ENCODE measurements at places on chromosomes 16 and 17.

DNA sequence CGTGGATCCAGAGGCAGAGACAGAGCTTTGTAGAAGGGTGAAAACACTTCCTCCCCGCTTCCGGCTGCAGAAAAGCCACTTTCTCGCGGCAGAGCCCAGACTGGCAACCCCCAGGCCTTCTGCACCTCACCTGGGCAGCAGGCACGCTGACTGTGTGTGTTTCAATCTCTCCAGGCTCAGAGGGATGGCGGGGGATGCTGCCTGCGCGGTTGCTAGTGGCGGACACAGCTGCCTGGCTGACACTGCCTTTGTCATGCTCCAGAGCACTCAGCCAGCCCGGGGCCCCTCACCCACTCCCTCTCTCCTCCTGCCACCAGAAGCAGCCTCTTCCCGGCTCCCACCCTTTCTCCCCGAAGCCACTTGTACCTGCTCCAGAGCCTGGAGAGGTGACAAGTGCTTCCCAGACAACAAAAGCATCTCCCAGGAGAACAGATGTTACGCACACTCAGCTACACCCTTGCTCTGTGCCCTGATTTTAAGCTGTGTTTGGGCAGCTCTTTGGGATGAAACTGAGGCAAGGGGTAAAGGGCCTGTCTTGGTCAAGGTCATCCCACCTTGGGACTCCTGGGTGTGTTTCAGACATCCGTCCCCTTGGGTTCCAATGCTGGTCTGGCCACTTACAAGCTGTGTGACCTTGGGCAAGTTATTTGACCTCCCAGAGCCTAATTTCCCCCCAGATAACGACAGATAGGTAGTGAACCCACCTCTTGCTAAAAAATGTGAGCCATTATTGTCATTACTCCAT, 9.2 kb upstream of the GLIS2 start:
- peak; percentile 79 for DNase-seq

DNA sequence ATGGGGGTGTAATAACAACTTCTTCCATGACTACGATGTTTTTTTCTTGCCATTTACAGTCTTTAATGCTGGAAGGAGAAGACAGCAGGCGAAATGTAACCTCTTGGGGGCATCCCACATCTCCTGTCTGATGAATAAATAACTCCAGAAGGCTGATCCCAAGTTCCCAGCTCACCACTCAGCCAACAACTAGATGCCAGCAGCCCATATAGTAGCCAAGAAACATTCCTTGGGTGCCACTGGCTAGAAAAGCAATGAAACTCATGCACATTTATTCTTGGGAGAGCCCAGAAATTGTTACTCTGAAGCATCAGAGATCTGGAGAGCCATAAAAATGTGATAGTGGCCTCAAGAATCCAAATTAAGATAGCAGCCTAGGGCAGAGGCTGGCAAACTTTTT, 22.7 kb upstream of the TMEM101 start:
- no peak for DNase-seq

DNA sequence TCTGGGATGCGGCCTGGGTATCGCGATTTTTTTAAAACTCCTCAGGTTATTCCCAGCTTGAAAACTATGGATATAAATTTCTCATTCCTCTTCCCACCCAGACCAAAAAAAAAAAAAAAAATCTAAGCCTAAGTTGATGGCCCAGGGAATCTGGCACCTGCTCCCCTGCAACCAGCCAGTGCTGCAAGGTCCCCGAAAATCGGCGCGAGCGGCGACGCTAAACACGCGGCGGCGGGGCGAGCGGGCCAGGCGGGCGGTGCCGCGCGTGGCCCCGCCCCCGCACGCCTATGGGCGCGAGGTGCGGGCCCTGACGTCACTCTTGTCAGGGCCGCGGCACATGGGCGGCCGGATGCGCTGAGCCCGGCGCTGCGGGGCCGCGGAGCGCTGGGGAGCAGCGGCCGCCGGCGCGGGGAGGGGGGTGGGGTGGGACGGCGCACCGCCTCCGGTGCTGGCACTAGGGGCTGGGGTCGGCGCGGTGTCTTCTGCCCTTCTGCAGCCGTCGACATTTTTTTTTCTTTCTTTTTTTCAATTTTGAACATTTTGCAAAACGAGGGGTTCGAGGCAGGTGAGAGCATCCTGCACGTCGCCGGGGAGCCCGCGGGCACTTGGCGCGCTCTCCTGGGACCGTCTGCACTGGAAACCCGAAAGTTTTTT, at the start of gene HLF:
TSS of gene HLF (plus strand) at position 316 of the 654 bp plus-strand sequence. CDS start 525 bp downstream, outside the sequence.
- peak; percentile 88 for DNase-seq

GRCh38 chr17:56774650-56775049, 59.1 kb downstream of the C17orf67 start:
- DNase-seq, result no peak

DNA sequence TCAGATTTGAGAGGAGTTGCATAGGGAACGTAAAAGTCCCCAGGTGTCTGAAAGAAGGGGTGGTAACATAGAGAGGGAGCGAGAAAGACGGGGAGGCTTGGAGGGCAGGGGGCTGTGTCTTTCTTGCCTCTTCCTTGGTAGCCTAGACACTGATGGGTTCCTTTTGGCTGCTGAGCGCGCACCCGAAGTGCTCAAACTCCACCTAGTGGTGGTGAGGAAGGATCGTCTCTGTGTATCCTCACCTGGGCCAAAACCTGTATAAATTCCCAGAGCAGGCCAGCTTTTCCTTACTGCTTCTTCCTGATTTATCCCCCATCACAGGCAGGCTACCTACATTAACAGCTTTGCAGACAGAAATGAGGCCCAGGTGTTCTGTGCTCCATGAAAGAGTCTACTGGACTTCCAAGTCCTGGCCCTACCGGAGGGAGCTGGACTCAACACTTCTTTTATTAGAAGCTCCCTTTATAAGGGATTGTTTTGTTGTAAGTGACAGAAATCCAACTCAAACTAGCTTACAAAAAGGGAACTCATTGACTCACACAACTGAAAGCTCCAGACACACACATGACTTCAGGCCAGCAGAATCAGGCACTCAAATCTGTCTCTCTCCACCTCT, 5.5 kb upstream of the SLC25A35 start:
- peak; percentile 71 for DNase-seq

DNA sequence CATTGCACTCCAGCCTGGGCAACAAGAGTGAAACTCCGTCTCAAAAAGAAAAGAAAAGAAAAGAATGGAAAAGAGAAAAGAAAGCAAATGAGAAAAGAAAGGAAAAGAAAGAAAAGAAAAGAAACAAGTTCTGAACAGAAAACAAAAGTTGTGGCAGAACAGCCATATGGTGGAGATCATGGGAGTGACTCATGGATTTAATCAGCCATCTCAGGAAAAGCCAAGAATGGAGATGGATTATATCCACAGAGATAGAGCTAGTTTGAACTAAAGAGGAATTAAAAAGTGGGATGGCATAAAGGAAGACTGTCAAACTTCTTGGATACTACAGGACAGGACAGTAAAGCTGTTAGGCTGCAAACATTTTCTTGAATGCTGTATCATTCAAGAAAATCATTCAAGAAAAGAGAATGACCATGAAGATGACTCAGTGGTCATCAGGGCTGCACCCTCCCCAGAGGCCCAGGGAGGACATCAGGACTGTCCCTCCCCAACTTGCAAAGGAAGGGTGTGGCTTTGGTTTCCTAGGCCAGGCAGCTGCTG, 120.6 kb downstream of the USP22 start:
- DNase-seq, result no peak

DNA sequence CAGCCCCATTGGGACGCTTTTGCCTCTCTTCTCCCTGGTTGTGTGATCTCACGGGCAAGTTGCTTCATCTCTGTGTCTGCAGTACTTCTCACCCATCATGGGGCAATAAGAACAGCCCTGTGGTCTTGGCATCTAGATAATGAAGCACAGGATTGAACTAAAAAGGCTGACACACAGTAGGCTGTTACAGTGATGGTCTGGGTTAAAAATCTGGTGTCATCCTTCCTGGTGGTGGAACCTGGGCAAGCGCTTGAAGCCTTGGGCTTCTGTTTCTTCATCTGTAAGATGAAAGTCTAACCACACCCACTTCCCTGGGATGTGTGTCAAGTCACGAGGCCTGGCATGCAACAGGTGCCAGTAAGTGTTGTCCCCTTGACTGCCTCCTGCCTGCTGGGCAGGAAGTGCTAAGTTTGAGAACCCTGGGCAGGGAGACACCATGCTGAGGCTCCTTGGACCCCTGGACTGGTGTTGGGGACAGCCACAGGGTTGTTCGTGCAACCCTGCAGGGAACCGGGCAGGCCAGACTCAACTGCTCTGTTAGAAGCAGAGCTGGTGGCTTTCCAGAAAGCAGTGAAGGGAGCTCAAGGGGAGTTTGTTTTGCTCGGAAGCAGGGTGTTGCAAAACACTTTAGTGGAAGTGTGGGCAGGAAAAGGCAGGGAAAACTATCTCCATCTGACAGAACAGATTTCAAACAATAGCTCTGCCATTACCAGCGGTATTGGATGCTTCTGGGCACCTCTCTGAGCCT, 5.9 kb upstream of the MAP2K3 start:
- DNase-seq, result peak; percentile 56

GRCh38 chr17:41772586-41773189, 13.8 kb downstream of the JUP start:
- no peak for DNase-seq

- no peak for DNase-seq
These were observed 3.4 kb upstream of the NLRC5 start for GRCh38 chr16:56985962-56986360.

- peak; percentile 59 for DNase-seq
These were observed 11.7 kb downstream of the SMPD3 start for GRCh38 chr16:68436581-68436980.
